ENCODE measurements at places on chromosomes 4 and X.

DNA sequence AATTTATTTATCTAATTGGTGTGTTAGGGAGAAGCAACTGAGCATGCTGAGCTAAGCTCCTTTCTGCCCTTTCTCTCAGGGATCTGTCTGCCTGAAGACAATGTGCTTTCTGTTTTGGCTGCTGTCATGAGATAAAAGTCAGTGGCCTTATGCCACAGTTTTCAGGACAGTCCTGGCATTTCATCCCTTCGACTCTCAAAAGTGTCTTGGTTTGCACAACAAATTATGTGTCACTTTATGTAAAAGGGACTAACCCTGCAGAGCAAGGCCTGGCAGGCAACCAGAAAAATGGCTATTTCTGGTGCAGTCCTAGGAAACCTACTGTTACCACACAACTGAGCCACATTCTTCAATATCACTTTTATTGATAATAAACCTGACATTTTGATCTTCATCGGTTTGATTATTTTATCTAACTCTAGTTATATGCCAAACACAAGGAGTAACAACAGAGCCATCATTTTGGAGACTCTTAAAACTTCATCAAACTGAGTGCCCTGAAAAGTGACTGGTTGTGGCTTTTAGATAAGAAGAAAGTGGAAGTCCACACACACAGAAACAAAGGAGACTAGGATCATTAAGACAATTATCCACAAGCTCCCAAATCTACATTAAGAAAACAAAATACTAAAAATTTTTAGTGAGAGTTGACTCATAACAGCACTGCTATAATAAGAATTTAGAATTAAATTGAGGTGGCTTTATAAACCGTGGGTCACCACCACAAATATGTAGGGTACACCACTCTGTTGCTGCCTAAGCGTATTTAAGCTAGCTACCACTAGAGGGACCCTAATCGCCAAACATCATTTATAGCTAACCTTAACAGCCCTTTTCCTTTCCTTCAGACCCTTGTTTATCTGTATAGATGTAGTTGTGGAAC, 95.9 kb upstream of the PTPN13 start:
- no peak for DNase-seq

DNA sequence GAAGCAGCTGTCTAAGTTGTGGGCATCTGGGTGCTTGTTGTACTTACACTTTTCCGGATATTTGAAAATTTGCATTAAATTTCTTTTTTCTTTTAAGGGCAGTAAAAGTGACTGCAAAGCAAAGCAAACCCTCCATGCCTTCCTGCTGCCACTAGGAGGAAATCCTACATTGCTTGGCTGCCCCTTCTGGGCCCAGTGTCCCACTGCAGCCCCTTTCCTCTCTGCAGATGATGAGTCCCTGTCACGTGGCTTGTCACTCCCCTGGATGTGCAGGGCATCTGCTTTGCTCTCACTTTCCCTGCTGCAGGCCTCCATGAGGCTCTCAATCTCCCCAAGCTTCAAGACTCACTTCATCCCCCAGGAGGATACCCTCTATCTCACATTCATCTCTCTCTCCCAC, 12.7 kb downstream of the TSR2 start:
- no peak for DNase-seq

DNA sequence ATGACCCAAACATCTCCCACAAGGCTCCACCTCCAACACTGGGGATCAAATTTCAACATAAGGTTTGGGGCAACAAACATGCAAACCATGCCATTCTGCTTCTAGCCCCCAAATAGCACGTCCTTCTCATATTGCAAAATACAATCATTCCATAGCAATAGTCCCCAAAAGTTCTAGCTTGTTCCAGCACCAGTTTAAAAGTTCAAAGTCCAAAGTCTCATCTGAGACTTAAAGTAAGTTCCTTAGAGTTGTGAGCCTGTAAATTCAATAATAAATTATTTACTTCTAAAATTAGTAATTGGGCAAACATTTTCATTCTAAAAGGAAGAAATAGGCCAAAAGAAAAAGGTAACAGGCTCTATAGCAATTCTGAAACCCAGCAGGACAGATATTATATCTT, 8.9 kb upstream of the TASL start:
- DNase-seq = no peak

- no peak for DNase-seq
Measured at GRCh38 chr4:8176547-8177399, 18.2 kb upstream of the ABLIM2 start.

GRCh38 chr4:149238097-149238496, 577.5 kb downstream of the IQCM start:
- no peak for DNase-seq

GRCh38 chrX:53086464-53086863, 4.3 kb downstream of the TSPYL2 start:
- no peak for DNase-seq

DNA sequence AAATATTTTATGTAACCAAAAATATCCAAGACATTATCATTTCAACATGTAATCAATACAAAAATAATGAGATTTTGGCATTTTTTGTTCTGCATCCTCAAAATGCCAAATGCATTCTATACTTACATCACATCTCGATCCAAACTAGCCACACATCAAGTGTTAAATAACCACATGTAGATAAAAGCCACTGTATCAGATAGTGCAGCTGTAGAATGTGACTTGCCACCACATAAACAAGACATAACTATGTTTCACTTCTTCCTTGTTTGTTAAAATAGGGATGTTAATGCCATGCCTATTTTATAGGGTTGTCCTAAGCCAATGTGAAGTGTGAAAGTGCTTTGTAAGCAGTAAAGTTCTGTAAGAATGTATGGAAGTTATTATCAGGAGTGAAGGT, 20.9 kb downstream of the INTS6L start:
- no peak for DNase-seq

DNA sequence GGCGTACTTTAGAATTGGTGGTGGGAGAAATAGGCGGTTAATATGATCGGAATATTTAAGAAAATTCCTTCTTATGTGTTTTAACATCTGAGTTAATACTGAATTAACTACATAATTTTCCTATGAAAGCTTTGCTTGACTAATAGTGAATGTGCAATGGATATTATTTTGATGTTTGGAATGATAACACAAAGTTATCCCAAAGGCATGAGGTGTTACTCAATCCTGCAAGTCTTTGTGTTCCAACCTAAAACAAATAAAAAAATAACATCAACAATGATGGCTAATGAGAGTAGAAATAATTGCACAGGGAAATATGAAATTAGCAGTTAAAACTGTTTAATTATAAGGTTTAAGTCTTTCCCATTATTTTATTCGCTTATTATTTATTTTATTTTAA, 183.6 kb upstream of the ARSJ start:
- DNase-seq = no peak

- DNase-seq = no peak
Measured at GRCh38 chr4:125760201-125760819, 445.6 kb downstream of the FAT4 start.

- no peak for DNase-seq
Measured at GRCh38 chr4:113336556-113336955, 287.1 kb downstream of the ANK2 start.

GRCh38 chr4:48033825-48034413, 17.3 kb downstream of the NIPAL1 start:
- no peak for DNase-seq

DNA sequence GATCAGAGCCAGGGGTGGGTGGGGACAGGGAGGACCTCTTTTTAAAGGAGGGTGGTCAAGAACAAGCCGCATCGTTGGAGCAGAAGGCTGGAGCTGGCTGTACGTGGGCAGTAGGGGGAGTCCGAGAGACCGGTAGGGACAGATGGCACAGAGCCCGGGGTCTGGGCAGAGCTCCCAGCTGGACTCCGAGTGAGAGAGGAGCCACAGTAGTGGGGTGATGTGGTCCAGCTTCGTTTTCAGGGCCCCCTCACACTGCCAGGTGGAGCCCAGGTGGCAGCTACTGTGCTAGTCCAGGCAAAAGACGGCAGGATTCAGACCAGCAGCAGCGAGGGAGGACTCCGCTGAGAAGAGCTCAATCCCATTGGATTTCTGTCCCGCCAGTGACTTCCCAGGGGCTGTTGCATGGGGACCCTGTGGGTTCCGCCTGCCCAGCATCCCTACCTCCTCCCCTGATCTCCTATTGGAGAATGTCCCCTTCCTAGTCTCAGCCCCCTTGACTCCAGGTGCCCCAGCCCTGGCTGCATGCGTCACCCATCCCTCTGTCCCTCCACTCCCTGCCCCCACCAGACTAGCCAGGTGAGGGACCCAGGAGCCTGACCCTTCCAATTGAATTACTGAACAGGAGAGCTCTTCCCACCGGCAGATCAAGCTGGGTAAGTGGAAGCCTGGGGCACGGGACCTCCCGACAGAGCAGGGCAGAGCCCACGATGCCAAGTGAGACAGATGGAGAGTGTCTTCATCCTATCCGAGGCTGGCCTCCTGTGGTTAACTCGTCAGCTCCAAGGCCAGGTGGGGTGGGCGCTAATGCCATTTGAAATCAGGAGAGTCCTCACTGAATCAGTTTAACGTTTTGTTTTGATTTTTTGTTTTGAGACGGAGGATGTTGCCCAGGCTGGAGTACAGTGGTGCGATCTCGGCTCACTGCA, 2.9 kb downstream of the ARHGAP4 start:
- no peak for DNase-seq

DNA sequence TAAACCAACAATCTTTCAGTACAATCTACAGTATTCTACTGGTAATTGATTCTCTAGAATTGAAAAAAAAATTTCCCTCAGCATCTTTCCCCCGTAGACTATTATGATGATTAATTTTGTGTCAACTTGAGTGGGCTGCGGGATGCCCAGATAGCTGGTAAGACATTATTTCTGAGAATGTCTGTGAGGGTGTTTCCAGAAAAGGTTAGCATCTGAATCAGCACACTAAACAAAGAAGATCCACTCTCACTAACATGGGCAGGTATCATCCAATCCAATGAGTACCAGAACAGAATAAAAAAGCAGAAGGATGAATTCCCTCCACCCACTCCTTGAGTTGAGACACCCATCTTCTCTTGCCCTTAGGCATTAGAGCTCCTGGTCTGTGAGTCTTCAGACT, 186.1 kb upstream of the MAB21L2 start:
- DNase-seq = no peak

GRCh38 chr4:37639551-37640285, 46.5 kb downstream of the RELL1 start:
- no peak for DNase-seq

- no peak for DNase-seq
Measured at GRCh38 chr4:34178476-34178875, 2065.8 kb downstream of the ARAP2 start.

- no peak for DNase-seq
Measured at GRCh38 chrX:154294791-154295574, at the start of gene TEX28. Gene TEX28 (minus strand): TSS chrX:154295124. CDS start chrX:154292117, 3,007 bp downstream.

GRCh38 chr4:133969202-133969848, 232.3 kb downstream of the PABPC4L start:
- no peak for DNase-seq

DNA sequence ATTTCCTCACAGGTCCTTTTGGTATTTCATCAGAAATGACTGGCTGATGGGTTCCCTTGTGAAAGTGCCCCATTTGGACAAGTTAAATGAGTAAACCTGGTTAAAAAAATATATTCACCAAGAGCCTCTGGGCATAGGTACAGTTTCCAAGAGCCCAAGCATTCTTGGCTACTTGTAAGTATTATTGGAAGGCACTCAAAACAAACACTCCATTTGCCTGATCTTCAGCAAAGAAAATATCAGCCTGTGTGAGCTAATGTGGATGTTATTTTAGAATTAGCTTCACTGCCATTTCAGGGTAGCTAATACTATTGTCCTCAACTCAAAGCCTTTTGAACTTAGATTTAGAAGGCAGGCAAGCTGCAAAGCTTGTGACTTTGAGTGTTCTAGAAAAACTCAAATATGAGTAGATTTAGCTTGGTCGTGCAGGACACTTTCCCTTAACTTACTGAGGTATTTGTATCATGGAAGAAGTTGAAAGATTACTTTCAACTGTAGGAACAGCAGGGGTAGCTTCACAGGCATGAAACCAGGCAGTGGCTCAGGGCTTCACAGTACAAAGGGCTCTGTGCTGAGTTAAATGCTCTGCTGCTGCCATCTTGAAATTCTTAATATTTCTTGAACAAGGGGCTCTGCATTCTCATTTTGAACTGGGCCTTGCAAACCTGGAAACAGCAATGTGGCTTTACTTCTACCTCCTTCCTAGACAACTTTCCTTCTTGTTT, 177.2 kb downstream of the AMELX start:
- no peak for DNase-seq

DNA sequence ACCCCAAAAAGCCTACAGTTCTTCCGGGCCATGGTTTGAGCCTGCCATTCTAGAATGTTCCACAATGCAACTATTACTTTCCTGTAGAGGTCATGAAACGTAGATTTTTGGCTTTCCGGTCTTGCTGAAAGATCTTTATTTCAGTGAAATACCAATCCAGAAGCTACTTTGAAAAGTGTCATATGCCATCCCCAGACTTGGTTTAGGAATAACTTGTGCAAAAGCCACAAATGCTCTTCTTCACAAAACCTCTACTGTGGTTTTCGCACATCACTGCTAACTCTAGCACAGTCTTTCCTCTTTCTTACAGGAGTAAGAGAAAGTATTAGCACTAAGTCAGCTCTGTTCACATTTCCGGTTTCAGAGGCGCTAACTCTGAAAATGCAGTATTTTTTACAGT, 12.7 kb upstream of the CD40LG start:
- no peak for DNase-seq

- no peak for DNase-seq
Measured at GRCh38 chr4:51866835-51867234, 23.9 kb downstream of the DCUN1D4 start.

DNA sequence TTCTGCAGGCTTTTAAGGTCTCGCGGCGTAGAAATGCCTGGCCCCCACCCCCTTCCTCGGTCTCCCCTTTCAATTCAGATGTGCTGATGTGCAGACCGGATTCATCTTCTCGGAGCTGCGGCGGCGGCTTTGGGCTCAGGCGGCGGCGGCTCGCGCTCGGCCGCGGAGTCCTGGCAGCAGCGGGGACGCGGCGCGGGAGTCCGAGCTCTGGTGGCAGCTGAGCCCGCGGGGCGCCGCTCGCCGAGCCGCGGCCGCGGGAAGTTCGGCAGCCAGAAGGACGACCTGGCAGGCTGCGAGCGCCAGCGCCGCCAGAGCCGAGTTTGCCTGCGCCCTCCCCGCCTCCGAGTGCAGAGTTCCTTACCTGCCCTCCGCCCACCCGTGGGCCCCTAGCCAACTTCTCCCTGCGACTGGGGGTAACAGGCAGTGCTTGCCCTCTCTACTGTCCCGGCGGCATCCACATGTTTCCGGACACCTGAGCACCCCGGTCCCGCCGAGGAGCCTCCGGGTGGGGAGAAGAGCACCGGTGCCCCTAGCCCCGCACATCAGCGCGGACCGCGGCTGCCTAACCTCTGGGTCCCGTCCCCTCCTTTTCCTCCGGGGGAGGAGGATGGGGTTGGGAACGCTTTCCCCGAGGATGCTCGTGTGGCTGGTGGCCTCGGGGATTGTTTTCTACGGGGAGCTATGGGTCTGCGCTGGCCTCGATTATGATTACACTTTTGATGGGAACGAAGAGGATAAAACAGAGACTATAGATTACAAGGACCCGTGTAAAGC, 448 bp downstream of the TLL1 start:
- DNase-seq = no peak

- peak; percentile 14 for DNase-seq
Measured at GRCh38 chr4:13627178-13627605, 333 bp downstream of the BOD1L1 start.

GRCh38 chrX:97797076-97797475, 913.4 kb downstream of the RPA4 start:
- DNase-seq = no peak

Data from stimulated activated CD8-positive, alpha-beta memory T cell treated with anti-CD3 and anti-CD28 coated beads, Interleukin-15, amount 100 ng/mL, for 24 hours (primary cell).